Spleen (tissue), 13 donors: ENCODE measurements at places on chromosomes 5 and 9.

DNA sequence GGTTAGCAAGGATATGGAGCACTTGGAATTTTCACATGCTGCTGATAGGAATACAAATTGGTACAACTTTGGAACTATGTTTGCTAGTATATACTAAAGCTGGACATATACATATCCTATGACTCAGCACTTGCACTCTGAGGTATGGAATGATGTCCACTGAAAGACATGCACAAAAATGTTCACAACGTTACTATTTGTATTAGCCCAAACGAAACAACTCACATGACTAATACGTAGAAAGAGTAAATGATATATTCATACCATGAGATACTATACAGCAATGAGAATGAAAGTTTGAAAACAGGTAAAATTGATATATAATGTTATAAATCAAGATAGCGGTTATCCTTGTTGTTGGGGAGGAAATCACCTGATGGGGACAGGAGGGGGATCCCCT lies 45.5 kb upstream of the CDC42SE2 start:
- DNase-seq: no peak

- DNase-seq: no peak
These were observed 208.9 kb upstream of the PRR16 start for GRCh38 chr5:120255214-120255613.

GRCh38 chr9:130417602-130418001 lies 27.2 kb upstream of the ASS1 start:
- no peak for DNase-seq

GRCh38 chr9:979983-980382 lies 3.5 kb downstream of the DMRT3 start:
- no peak for DNase-seq

DNA sequence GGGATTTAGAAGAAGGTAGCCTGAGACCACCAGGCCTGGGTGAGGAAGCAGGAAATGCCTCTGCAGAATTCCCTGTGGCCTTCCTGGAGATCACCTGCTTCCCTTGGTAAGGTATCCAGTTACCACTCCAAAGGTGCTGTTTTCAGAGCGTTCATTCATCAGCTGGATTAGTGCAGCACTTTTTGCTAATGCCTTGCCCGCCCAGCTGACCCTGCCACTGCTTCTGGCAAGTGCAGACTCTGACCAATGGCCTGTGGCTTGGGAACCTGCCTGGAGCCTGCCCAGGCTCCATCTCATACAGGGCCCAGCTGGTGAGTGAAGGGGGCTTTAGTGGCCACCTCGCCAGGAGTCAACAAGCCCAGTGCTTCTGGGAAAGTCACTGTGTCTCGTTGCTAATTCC lies 48.6 kb downstream of the FOXI1 start:
- DNase-seq: no peak
